Activated CD4-positive, alpha-beta T cell treated with anti-CD3 and anti-CD28 coated beads, Interleukin-2, amount 50 U/mL, for 4 hours (primary cell): ENCODE measurements at places on chromosomes 7 and 10.

- no peak for DNase-seq
Measured at GRCh38 chr7:74092964-74093471, 9.4 kb downstream of the LIMK1 start.

GRCh38 chr10:83062871-83063270 lies 1076.4 kb upstream of the GHITM start:
- DNase-seq, result no peak

- DNase-seq, result no peak
Measured at GRCh38 chr7:116177009-116177408, 33.3 kb upstream of the TES start.

- DNase-seq, result no peak
Measured at GRCh38 chr10:90652519-90652918, 205.3 kb downstream of the HTR7 start.

DNA sequence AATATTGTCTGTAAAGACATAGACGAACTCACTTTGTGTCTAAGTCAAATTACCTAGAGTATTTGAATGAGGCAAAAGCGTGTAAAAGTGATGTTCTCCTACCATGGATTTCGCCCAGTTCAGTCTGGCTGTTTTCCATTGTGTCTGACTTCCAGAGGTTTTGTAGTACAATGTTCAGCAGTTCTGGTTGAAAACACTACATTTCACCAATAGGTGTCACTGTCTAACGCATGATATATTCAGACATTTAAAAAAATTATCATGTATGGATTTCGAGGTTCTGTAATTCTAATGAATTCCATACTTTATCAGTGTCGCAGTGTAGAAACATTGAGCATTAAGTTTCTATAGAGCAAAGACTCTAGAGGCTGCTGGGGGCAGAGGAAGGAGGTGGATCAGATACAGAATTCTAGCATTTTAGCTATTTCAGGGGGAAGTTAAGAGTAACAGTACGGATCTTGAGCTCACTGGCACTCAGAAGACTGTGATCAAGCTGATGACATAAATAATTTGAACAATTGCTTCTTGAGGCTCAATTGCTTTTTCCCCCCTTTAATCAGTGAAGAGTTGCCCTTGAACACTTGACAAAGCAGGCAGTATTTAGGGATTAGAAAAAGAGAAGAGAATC lies 196.9 kb upstream of the RHOBTB1 start:
- DNase-seq, result no peak

GRCh38 chr10:24118246-24118645 lies 90.7 kb upstream of the KIAA1217 start:
- DNase-seq, result no peak

GRCh38 chr10:109203646-109204353 lies 719.5 kb downstream of the XPNPEP1 start:
- DNase-seq, result no peak

DNA sequence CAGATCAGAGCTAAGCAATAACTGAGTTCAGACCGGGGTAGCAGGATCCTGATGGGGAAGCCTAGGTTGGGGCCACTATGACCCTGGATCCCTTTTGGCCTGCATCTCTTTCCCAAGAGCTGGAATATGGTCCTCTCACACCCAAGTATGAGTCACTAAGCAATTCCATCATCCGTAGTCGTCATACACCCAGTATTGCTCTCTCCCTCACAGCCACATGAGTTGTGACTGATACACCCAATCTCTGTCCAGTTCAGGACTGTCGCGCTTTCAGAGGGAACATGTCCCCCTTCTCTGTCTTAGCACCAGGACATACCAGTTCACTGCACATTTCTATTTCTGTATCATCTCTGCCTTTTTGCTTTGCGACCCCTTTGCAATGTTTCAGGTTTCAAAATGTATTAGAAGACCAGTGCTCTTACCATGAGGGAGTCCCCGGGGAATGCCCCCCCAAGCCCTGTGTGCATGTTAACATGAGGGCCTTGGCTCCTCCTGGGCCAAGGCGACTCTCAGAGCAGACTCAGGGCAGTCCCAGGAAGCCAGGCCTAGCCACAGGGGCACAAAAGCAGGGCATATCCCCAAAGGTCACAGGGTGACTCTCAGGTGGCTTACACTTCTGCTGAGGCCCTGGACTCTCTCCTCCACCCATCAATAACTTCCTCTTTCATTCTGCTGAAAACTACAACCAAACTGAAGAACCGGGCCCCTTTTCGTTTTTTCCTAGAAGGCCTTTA lies 75.3 kb upstream of the SAMD8 start:
- DNase-seq, result no peak

DNA sequence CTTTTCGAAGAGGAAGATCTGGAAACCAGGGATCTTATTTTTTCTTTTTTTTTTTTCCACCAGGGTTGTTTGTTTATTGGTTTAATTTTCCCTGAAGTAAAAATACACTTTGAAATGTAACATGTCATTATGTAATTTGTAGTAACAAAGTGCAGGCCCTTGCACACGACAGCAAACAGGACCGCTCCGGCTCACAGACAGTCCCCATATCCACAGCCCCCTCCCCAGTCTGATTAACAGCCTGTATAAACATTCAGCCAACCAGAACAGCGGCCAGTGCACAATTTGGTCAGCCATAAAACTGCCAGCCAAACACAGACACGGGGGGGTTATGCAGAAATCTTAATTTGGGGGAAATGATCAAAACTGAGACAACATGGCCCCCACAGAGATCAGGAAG lies 431.6 kb upstream of the NPVF start:
- DNase-seq, result no peak

GRCh38 chr10:117788911-117789310 lies 246.4 kb downstream of the EMX2 start:
- no peak for DNase-seq

DNA sequence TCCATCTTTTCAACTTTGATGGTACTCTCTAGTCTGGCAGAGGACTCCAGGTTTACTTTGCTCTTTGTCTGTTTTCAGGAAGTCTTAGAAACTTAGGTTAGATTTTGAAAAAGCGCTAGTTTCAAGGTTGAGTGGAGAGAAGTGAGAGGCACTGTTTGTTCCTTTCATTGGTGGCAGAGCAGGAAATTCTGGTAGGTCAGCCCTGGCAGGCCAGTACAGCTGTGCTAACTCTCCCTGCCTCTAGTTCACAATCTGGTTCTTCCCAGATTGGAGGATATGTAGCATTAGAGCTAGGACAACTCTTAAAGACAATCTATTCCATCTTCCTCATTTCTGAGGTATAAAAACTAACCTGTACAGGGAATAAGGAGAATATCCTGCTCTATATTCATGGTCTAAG lies 160.9 kb upstream of the FZD1 start:
- DNase-seq, result no peak

GRCh38 chr7:46589286-46589685 lies 668.2 kb upstream of the IGFBP3 start:
- DNase-seq, result no peak

- DNase-seq, result no peak
Measured at GRCh38 chr7:80463272-80463920, 48.5 kb downstream of the GNAT3 start.

- DNase-seq, result no peak
Measured at GRCh38 chr10:11837372-11838161, 14.4 kb downstream of the PROSER2 start.

- DNase-seq, result no peak
Measured at GRCh38 chr7:132076301-132077035, 499.8 kb downstream of the PLXNA4 start.

GRCh38 chr7:72190919-72191318 lies 221.2 kb downstream of the CALN1 start:
- DNase-seq, result no peak

DNA sequence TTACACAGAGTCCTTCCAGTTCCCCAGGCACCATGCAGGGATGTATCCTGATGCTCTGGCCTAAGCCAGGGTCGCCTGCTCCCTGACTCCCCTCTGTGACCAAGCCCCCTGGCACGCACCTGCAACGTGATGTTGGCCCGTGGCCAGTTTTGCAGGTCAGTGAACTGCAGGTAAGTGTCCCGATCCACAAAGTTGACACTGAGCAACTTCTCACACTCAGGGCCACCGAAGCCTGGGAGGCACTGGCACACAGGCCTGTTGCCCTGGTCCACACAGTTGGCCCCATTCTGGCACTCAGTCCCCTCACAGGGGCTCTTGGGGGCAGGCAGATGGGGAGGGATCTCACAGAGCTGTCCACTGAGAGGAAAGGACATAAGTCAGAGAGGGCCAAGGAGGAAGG lies 174.3 kb downstream of the LCOR start:
- no peak for DNase-seq

DNA sequence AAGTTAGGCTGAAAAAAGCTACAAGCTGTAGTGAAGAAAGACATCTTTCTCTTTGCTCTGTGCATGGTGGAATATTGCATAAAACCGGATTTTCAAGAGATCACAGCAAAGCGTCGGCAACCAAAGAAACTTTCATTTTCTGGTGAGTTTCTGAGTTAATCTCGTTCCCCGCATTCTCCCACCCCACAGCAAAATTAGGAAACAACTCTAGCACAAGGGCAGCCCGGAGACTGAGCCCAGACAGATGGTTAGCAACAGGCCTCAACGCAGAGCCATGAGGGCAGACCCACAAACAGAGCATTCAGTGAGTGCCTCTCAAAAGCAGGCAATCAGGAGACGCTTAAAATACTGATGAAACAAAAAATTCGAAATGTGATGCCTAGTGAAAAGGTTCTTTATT lies 396.1 kb upstream of the KLF6 start:
- no peak for DNase-seq

DNA sequence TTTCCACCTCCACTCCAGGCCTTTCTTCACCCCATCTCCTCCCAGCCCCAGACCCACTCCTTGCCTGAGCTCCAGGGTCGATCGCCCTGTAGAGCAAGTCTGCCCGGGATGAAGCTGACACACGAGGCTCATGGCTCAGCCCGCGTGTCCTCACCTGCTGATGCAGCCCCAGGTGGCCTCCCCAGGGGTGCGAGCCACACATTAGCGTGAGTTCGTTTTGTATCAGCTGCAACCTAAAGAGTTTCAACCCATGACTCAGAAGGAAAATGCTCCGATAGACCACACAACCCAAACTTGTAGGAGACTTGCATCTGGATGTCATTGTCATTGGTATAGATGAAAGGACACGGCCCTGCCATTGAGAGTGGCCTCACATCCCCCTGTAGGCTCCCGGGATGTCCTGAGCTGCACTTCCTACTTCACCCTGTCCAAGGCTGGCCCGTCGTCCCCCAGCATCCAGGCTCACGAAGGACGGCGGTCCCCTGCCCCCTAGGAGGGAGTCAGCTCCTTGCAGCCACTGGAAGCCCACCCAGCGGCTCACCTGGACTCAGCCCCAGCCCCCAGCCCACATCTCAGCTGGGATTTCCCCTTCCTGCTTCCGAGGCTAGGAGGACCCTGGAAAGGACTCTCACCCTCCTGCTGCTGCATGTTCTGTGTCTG lies 97.7 kb downstream of the HTR5A start:
- DNase-seq, result no peak

GRCh38 chr10:48215486-48216203 lies 58.9 kb downstream of the FRMPD2 start:
- no peak for DNase-seq

- no peak for DNase-seq
Measured at GRCh38 chr10:7593905-7594304, 72.9 kb downstream of the ITIH5 start.

- no peak for DNase-seq
Measured at GRCh38 chr10:50216894-50217293, 34.4 kb downstream of the ASAH2 start.

- no peak for DNase-seq
Measured at GRCh38 chr10:132572545-132572937, 35.0 kb downstream of the INPP5A start.

GRCh38 chr10:52111101-52111891 lies 202.8 kb upstream of the DKK1 start:
- no peak for DNase-seq

GRCh38 chr10:117720931-117721835 lies 178.6 kb downstream of the EMX2 start:
- no peak for DNase-seq

GRCh38 chr10:102198027-102198426 lies 28.1 kb upstream of the ELOVL3 start:
- DNase-seq, result no peak

DNA sequence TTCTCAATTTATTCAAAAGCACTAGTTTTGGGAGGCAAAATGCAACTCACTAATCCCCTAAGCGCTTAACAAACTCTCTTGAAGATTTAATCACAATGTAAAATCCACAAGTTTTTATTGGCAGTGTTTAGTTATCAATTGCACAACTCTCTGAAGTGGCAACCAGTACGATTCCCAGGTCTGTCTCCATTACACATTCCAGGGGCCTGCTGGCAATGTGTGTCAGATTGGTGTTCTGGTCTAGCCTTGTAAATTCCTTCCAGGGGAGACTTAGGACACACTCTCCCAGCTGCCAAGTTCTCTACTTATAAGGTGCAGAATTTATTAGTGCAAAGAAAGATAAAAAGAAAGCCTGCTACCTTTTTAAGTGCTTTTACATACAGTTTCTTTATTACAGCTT lies 164.7 kb upstream of the HPS1 start:
- DNase-seq, result no peak

DNA sequence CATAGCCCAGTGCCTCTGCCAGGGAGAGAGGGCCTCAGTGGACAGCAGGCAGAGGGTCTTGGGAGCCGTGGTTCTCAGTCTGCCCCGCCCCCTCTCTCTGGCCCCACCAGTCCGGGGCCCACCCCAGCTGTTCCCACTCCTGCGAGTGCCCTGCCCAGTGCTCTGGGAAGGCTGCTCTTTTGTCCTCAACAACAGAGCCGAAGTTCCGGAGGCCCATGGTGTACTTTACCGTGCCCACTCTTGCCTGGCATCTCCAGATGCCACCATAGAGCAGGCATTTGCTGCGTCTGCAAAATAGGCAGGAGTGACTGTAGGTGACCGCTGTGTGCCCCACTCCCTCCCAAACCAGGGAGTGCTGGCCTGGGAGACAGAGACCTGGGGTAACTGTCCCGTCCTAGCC lies 29.3 kb upstream of the PCBD1 start:
- no peak for DNase-seq

GRCh38 chr10:123821136-123821535 lies 70.5 kb downstream of the CPXM2 start:
- DNase-seq, result no peak

- no peak for DNase-seq
Measured at GRCh38 chr7:81690251-81690650, 79.6 kb downstream of the HGF start.

GRCh38 chr7:11294965-11295364 lies 321.3 kb downstream of the PHF14 start:
- no peak for DNase-seq

GRCh38 chr7:44401692-44402091 lies 76.3 kb upstream of the CAMK2B start:
- no peak for DNase-seq

DNA sequence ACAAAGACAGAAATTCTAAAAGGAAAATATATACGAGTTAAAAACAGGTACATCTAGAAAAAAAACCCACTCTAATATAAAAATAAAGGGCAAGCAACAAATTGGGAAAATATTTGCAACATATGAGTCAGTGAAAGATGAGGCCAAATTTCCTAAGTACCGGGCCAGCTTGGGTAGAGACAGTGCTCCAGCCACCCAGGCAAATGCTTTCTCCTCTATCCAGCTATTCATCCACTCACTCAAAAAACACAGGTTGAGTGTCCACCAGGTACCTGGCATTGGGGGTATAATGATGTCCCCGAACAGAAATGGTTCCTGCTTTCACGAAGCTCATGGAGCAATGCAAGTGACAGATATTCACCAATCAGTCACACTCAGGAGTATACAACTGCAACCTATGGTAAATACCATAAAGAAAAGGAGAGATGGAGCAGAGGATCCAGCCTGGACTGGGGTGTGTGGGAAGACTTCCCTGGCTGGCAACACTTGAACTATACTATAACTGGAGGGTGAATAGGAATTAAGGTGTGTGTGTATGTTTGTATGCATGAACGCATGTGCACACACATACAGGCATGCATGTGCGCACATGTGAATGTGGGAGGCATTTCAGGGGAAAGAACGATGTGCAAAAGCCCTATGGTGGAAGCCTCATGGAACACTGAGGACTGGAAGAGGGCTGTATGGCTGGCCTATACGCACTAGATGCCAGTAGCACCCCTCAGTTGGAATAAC lies 2.3 kb downstream of the ARHGAP22 start:
- no peak for DNase-seq
